ENCODE measurements at places on chromosomes 4 and X. TPM values are rescaled to one million over a fixed set of nuclear protein-coding genes. Genes with fewer than 3 reads are reported as not detected.

DNA sequence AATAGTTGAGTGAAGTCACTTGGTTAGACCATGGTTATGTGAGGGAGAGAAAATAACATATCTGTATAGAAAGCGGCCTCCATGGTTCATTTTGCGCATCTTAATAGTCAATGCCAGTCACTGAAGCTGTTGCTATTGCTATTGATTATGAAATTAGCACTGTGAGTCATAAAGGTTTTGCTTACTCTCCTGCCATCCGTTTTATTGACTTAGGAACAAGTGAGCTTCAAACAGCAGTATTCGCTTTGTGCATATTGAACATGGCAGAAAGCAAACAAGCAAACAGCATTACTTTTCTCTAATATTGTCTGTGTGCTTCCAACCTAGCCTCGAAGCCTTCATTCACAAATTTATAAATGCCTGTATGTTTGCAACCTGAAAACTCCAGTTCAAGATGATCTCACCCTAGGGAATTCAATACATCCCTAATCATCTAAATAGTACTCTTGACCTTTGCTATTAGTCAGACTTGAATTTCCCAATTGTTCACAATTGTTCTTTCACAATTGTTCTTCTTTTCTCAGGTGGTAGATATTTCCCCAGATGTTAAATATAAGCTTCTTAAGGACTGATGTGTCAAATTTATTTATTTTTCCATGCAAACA, 55.9 kb upstream of the GABRA2 start:
- H3K4me1 ChIP-seq, result no peaks in the 10 kb centered on the region
- no peaks in the 10 kb centered on the region for H3K27me3 ChIP-seq
- no peaks in the 10 kb centered on the region for H3K36me3 ChIP-seq
- H3K4me3 ChIP-seq, result no peak overlapping the region

The C4orf50 gene
- 0.06 TPM for total RNA-seq

DNA sequence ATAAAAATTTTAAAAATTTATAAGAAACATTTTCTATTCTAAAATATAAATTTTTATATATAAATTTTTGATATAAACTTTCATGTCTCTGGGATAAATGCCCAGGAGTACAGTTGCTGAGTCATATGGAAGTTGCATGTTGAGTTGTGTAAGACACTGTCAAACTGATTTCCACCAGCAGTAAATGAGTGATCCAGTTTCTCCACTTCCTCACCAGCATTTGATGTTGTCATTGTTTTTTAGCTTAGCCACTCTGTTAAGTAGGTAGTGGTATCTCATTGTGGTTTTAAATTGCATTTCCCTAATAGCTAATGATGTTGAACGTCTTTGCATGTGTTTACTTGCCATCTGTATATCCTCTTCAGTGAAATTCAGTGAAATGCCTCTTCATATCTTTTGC, 66.5 kb downstream of the MAMLD1 start:
- H3K4me1 ChIP-seq, result no peaks in the 10 kb centered on the region
- no peak for DNase-seq
- H3K27me3 ChIP-seq, result no peaks in the 10 kb centered on the region
- H3K27ac ChIP-seq, result no peak overlapping the region
- no peak overlapping the region for H3K4me3 ChIP-seq

- H3K4me1 ChIP-seq, result no peaks in the 10 kb centered on the region
- no peaks in the 10 kb centered on the region for H3K27me3 ChIP-seq
- DNase-seq, result no peak
- no peak overlapping the region for H3K4me3 ChIP-seq
Observed at GRCh38 chr4:83250687-83251446, 33.7 kb downstream of the COQ2 start.

GRCh38 chr4:90126805-90127204, 389 bp upstream of the CCSER1 start:
- H3K4me1 ChIP-seq, result no peaks in the 10 kb centered on the region
- peaks cover 2% of the 10 kb centered on the region for H3K27me3 ChIP-seq
- H3K4me3 ChIP-seq, result no peak overlapping the region

GRCh38 chrX:154056770-154057241, 37.1 kb upstream of the IRAK1 start:
- DNase-seq, result no peak
- H3K36me3 ChIP-seq, result no peaks in the 10 kb centered on the region
- H3K4me1 ChIP-seq, result no peaks in the 10 kb centered on the region
- H3K4me3 ChIP-seq, result no peak overlapping the region
- no peaks in the 10 kb centered on the region for H3K27me3 ChIP-seq
- no peak overlapping the region for H3K27ac ChIP-seq

- DNase-seq, result no peak
- H3K36me3 ChIP-seq, result no peaks in the 10 kb centered on the region
- no peak overlapping the region for H3K27ac ChIP-seq
- H3K4me3 ChIP-seq, result no peak overlapping the region
- no peaks in the 10 kb centered on the region for H3K27me3 ChIP-seq
Observed at GRCh38 chr4:158621729-158622128, 50.0 kb downstream of the C4orf46 start.

The GAGE12J gene
- total RNA-seq, result not detected

The GNRHR gene
- not detected for total RNA-seq

- no peak for DNase-seq
- no peaks in the 10 kb centered on the region for H3K27me3 ChIP-seq
- no peaks in the 10 kb centered on the region for H3K4me1 ChIP-seq
- no peak overlapping the region for H3K27ac ChIP-seq
- H3K4me3 ChIP-seq, result no peak overlapping the region
Observed at GRCh38 chr4:44118971-44119680, 329.5 kb downstream of the KCTD8 start.

The FAM47A gene
- not detected for total RNA-seq
